ENCODE measurements at places on chromosomes 2 and 18.

DNA sequence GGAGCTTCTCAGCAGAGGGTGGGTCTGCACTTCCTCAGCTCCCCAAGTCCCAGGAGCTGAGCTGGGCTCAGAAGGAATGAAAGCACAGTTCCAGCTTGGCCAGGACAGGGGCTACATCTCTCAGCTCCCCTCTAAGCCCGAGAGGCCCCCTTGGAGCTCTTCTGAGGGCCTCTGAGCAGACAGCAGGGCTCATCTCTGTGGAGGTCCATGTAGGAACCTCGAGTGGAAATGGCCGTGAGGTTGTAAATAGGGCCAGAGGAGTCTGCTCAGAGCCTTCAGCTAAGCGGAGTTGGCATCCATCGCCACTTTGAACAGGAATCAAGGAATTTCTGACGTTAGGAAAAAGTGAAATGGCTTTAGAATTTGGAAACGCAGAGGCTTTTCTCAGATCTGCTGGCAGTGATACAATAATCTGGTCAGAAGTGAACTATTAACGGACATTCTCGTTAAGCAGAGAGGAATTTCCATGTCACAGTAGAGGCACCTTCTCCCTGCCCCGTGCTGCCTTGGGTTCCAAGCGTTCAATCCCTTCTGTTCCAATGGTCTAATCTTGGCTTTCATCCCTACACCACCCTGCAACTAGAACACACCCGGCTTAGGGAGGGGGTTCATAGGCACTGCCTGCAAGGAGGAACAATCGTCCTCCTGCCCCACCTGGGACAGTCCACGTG is 213.9 kb downstream of the NDUFA10 start:
- no peak for DNase-seq

- DNase-seq: no peak
Observed at GRCh38 chr2:60100034-60100433, 453.4 kb downstream of the BCL11A start.

DNA sequence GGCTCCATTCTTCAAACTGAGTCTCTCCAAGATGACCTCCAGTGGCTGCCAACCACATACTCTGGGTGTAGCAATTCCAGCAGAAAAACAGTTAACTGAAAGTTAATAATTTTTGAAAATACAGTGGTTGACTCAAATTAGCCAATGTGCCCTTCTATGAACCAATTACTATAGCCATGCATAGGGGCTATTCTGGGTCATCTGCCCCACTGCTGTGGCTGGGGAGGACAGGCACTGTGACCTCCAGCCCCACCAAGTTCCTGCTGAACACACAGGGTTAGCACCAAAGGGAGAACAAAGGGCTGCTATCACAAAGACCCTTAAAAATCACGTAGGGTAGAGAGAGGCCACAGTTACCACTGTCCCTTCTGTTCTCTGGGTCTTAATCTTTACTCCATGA is 123.0 kb downstream of the IRS1 start:
- DNase-seq: no peak

GRCh38 chr2:52383541-52383940 is 1351.6 kb upstream of the NRXN1 start:
- no peak for DNase-seq

- DNase-seq: no peak
Observed at GRCh38 chr2:179410552-179411356, 146.1 kb upstream of the SESTD1 start.

DNA sequence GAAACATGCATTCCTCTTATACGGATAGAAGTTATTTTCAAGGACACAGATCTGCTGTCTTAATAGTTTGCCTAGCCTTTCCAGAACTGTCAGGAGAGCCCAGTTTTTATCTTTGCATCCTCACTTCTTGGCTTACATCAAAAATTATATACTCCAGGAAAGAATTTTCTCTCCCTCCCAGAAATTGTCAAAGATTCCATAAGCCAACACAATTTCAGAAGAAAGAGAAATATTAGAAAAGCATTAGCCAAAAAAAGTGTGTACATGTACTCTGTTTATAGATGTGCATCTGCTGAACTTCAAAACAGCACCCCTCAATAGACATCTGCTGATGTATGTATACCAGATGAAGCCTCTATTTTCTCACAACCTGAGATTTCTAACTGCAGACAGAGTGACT is 210.4 kb downstream of the METTL4 start:
- DNase-seq: no peak

GRCh38 chr2:229798446-229799155 is 84.2 kb upstream of the DNER start:
- no peak for DNase-seq

DNA sequence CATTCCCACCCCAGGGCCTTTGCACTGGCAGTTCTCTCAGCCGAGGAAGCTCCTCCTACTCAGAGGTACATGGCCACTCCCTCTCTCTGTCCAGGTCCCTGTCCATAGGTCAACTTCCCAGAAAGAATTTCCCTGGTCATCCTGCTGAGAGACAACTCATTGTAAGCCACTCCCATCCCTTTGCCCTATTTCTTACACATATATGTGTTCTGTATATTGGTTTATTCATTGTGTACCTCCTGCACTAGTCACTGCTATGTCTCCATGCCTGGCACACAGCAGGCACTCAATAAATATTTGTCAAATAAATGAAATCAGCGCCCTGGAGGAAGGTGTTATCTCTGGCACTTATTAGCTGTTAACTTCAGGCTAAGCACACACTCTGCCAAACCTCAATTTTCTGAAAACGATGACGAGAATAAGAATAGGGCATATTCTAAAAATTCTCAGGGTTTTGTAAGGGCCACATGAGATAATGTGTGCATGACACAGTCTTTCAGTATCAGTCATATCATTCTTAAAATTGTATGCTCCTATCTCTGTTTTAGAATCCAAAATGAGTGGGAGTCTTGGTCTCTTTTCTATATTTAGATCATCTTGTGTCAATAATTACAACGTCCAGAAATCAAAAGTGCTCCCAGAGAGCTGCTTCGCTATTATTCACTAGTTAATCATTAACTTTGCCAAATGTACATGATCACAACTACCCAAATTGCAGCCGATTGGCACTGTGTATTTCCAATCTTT is 198.0 kb downstream of the ALK start:
- DNase-seq: no peak

GRCh38 chr2:65370387-65371073 is 61.9 kb downstream of the SPRED2 start:
- no peak for DNase-seq

All from cortex of kidney (tissue), 1 donor.